ENCODE measurements at places on chromosomes 7 and 10.

- DNase-seq, result no peak
Observed at GRCh38 chr10:61301575-61301974, 151.6 kb downstream of the TMEM26 start.

GRCh38 chr10:20768843-20769242 lies 128.3 kb downstream of the NEBL start:
- DNase-seq, result no peak

DNA sequence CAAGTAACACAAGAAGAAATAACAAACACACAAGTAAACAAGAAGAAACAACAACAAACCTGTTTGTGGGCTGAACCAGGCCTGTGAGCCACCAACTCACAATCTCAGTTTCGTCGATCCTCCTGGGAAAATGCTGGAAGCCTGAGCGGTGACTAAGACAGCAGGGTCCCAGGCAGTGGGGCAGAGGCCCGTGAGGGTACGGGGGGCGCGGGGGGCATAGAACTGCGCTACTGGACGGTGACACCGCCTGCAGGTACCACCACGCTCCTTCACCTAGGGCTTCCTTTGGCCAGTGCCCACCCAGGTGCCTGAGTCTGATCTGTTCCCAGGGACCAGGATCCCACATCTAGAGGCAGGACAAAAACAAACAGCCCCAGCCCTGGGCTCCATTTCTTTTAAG lies 3.4 kb upstream of the CALN1 start:
- DNase-seq, result no peak

DNA sequence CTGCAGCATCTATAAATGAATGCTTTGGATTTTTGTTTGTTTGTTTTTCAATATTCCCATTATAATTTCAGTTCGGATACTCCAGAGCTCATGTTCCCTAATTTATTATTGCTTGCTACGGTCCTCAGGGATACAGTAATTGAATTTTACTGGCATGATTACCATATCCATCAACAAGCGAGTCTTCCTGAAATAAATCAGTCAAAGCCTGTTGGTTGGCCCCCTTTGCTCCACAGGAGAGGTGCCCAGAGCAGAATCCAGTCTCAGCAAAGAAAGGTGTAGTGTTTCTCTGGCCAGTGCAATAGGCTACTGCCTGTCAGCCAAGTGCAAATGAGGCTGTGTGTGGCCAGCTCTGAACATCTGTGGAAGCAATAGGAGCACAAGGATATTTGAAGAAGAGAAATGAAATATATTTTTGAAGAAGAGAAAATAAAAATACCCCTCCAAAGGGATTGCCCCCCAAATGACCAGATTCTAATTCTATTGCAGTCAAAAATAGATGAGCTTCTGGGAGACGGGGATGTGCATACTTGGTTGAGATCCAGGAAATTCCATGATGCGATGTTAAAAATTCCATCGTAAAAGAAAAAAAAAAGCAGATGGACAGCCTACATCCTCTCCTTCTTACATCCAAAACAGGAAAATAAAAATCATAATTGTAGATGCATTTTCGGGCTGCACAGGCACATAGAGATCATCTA lies 18.1 kb downstream of the TRIL start:
- no peak for DNase-seq

GRCh38 chr10:70381471-70382421 lies 679 bp downstream of the LRRC20 start:
- peak; percentile 16 for DNase-seq

- no peak for DNase-seq
Observed at GRCh38 chr10:114057855-114058254, 14.2 kb downstream of the ADRB1 start.

DNA sequence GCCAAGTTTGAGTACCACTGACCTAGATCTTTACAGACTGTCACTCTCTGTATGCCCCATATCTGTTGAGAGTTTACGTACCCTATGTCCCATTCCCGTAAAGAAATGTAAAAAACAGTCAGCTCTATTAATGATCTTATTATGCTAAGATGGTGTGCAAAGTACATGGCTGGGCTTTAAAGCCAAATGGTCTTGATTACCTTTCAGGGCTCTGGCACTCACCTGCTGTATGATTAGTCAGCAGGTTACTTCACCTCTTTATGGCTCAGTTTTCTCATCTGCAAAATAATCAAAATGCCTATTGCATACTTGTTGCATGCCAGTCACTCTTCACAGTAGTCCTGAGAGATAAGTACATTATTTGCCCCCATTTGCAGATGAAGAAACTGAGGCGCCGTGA lies 54.2 kb downstream of the LHFPL3 start:
- no peak for DNase-seq

DNA sequence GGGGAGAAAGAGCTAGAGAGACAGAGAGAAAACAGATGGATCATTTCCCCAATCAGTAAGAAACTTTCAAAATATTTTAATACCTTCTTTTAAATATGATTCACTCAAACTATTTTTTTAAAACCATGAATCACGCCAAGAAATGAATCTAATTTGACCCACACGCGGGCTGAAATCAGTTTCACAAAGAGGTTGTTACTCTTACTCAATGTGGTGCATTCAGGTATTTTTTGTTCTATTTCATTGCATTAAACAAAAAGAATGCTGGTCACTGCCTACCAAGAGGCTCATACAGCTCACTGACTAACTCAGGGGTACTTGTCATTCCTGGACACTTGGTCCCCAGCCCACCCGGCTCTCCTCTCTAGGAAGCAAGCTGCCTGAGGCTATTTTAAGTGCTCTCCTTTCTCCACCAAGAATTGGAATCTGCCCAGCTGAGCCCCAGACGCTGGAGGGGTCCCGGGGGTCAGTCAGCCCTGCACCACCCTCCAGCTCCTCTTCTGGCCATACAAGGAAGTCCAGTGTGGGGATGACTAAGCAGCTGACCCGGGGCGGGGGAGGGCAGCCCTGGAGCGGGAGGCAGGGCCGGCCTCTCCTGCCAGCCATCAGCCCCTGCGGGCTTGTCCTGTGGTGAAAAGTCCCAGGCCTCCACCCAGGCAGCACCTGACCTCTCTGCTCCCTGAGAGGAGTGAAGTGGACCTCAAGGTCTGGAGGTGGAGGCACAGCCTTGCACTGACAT lies 21.7 kb upstream of the PFKP start:
- no peak for DNase-seq

DNA sequence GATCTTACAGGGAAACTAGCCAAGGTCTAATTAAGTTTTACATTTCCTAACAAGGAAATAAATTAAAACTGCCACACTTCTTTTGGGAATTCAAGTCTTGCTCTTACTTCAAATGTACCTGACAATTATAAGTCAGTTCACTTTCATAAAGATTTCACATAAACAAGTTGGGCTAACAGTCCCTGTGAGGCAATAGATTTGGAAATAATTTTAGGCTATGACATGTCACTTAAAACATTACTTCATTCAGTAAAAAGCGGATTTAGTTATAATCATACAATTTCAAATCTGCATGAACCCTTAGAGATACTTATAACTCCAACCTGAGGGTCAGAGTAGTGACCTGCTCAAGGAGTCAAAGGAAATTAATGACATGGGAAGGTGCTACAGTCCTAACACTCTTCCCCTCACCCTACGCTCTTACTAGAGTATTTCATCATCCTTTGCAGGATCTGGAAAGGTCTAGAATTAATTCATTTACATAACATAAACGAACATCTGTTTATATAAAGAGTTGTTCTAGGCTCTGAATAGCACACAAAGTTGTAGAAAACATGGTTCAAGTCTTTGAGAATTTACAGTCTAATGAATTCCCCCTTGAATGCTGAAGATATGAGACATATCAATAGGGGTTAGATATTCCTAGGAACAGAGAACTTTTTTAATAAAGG lies 32.3 kb upstream of the DNAJB12 start:
- DNase-seq, result no peak

DNA sequence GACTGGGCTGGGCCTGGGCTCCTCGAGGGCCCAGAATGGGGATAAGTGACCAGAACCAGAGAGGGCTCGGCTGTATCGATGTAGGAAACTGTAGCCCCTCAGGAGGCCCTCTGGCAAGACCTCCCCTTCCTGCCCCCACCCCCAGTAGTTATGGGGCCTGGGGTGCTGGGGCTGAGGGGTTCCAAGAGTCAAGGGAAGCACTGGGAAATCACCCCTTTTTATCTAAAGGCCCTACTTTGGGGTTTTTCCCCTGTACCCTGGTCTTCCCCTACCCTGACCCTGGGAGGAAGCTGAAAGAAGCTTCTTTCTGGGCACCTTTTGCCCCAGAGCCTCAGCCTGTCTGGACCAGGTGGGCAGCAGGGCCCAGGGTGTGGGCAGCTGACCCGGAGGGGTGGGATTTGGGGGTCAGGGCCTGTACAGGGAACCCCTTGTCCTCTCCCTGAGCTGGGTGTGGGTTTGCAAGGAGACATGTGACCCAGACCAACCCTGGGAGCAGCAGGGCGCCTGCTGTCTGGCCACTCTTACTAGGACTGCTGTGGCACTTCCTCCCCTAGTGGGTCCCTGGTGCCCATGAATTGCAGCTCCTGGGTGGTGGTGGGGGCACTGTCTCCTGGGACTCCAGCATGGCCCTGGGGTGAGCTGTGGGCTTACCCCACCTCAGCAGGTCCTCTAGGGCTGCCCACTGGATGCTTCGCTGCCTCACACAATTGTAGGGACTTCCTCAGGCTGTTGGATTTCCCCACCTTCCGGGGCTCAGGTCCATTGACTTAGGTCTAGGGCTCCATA lies 1.5 kb downstream of the IRF5 start:
- DNase-seq, result no peak

GRCh38 chr7:74020390-74020789 lies 7.6 kb upstream of the ELN start:
- no peak for DNase-seq

GRCh38 chr10:43393606-43394360 lies 15.2 kb downstream of the HNRNPF start:
- no peak for DNase-seq

DNA sequence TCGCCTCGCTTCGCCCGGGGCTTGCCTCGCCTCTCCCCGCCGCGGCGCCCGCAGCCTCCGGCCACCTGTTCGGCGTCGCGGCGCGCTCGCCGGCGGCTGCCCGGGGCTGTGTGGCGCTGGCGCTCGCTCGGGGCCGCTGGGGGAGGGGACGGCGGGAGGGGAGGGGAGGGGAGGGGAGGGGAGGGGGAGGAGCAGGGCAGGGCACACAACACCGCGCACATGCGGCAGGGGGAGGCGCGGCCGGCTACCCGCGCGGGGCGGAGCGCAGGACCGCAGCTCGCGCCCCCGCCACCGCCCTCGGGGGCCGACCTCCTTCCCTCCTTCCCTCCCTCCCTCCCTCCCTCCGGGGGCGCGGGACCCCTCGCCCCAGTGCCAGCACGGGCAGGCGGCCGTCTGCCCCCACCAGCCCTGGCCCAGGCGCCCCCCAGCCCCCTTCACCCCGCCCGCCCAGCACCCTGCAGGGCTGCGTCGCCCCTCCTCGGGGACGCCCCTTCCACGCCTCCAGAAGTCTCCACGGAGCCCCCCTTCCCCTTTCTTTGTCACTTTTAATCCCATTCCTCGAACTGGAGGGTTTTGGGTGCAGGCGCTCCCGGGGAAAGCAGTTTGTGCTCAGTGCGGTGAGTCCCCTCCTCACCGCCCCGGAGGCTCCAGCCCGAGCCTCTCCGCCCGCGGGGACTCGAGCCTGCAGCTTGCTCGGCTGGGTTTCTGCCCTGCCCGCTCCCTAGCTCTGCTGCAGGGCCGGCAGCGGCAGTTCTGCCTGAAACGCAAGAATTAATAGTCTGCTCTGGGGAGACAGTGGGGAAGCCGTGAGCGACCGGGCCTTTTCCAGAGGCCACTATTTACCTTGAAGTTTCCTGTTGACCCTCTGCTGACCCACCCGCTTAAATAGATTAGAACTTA lies at the start of gene PARD3:
TSS of gene PARD3 (minus strand) at position 112 of the 900 bp plus-strand sequence. CDS start 301 bp downstream, outside the sequence.
- no peak for DNase-seq

DNA sequence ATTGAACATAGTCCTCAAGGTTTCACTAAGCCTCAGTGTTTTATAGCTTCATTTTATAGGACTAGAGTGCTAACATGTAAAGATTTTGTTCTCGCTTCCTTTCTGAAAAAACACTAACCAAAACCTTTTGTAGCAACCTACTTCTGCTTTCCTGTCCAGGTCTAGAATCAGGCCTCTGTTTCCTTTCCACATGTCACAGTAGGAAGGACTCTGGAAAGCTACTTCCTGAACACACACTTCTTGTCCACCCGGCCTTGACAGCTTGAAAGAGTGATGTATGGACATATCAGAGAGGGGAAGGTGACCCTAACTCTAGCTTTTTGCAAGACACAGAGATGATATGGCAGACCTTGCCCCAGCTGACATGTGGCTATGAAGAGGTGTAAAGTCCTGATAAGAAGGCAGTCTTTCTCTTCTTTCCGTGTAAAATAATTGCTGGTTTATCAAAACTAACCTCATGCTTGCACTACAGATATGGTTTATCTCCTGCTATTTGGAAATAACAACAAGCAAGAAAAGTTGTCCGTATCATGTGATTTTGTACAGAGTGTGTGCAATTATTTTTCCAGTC lies 175.4 kb downstream of the SKAP2 start:
- no peak for DNase-seq

DNA sequence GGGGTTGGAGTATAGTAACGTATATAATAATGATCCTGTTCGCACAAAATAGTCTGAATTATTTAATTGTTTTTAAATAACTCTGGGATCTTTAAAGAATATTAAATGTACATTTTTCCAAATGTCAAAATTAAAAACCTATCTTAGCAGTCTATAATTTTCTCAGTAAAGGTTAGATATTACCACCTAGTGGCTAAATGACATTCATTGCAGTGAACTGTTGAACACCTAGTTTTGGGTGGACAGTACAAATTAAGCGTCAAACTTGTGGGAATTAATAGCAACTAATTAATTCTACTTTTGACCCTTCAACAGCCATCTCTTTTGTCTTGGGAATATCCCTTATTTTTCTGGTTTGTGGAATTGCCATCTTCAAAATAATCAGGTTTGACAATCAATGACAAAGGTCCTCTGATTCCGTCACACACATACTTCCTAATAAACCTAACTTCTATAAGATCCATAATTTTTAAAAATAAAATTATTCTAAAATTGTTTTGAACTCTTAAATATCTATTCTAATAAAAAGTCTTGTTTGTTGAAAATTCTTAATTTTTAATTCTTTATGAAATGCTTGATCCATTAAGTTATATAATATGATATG lies 165.7 kb downstream of the SEMA3D start:
- DNase-seq, result no peak

DNA sequence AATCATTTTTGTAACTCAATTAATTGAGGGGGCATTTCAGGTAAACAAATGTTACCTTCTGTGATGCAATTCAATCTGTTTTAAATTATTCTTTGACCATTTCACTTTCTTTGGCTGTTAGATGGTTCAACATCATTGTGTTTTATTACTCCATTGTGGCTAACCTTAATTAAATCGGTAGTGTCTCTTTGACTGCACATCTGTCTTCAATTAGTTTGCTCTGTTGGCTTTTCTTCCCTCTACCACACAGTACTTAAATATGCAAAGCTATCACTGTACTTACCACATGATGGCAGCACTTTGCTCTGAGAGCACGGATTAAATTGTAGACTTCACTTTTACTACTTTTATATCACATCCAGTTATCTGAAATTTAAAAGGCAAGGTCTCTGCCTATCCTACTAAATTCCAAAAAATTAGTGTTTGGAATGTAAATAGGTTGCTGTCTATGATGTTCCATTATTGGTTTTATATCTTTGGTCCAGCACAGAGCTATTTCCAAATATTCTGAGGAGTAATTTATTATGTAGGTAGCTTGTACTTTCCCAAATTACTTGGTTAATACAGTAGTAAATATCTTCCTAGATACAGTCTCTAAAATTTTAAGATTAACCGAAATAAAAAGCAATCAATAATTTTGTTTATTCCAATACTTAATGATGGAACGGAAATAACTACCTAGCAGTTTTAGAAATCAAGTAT lies 352.0 kb downstream of the PCLO start:
- DNase-seq, result no peak
